ENCODE measurements at places on chromosomes 11 and 22.

- peak; percentile 88 for DNase-seq
Measured at GRCh38 chr11:112321501-112322172, 61.0 kb upstream of the PLET1 start.

DNA sequence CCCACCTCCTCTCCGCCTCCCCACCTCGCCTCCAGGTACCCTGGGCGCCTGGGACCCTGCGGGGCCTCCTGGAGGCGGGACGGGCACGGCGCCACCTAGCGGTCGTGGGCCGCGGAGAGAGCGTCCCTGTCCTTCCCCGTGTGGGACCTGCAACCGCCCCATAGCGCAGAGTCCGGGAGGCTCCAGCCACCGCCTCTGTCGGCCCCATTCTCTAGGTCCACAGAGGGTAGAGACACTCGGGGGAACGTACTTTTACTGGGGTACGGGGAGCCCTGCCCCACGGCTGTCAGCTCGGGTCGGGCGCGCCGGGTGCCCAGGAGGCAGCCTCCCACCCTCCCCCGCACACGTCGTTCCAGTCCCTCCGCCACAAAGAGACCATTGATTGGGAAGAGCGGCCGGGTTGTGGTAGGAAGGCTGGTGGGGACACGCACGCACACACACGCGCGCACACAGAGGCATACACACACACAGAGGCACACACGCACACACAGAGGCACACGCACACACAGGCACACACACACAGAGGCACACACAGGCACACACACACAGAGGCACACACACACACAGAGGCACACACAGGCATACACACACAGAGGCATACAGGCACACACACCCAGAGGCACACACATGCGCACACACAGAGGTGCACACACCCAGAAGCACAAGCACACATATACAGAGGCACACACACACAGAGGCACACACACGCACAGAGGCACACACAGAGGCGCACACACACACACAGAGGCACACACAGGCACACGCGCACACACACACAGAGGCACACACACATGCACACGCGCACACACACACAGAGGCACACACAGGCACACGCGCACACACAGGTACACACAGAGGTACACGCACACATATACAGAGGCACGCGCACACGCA, 12.6 kb upstream of the NECTIN1 start:
- DNase-seq = no peak

- no peak for DNase-seq
Measured at GRCh38 chr22:27283714-27284113, 517.8 kb downstream of the MN1 start.

DNA sequence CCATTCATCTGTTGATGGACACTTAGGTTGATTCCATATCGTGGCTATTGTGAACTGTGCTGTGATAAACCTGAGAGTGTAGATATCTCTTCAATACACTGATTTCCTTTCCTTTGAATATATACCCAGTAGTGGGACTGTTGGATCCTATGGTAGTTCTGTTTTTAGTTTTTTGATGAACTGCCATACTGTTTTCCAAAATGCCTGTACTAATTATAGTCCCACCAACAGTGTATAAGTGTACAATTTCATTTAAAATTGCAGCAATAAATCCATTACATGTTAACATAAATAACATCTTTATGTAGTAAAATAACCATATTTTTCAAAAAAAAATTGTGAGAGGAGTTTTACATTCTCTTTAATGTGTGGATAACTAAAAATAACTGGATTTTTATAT, 65.0 kb upstream of the SYT9 start:
- no peak for DNase-seq

DNA sequence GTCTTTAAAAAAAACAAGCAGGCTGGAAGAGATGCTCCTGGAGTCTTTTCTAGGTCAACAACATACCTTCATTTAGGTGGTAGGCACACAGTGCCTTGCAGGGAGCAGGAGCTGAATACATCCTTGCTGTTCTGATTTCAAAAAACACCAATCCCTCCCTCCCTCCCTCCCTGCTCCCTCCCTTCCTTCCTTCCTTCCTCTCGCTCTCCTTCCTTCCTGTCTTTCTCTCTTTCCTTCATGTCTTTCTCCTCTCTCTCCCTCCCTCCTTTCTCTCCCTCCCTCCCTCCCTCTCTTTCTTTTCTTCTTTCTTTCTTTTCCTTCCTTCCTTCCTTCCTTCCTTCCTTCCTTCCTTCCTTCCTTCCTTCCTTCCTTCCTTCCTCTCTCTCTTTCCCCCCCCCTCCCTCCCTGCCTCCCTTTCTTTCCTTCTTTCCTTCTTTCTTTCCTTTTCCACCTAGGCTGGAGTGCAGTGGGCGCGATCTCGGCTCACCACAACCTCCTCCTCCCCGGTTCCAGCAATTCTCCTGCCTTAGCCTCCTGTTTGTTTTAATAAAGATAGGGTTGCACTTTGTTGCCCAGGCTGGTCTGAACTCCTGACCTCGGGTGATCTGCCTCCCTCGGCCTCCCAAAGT, 245.1 kb downstream of the MIAT start:
- no peak for DNase-seq

DNA sequence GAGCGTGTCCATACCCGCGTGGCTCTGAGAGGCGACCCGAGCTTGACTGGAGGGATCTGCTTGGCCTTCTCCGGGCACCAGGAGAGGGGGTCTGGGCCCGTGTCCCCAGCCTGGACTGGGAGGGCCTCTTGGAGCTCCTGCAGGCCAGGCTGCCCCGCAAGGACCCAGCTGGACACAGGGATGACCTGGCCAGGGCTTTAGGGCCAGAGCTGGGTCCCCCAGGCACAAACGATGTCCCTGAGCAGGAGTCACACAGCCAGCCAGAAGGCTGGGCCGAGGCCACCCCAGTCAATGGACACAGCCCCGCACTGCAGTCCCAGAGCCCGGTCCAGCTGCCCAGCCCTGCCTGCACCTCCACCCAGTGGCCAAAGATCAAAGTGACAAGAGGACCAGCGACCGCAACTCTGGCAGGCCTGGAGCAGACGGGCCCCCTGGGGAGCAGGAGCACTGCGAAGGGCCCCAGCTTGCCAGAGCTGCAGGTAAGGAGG, 38.2 kb downstream of the TRIOBP start:
- DNase-seq = no peak

GRCh38 chr11:88179141-88179540, 3.9 kb upstream of the RAB38 start:
- no peak for DNase-seq

DNA sequence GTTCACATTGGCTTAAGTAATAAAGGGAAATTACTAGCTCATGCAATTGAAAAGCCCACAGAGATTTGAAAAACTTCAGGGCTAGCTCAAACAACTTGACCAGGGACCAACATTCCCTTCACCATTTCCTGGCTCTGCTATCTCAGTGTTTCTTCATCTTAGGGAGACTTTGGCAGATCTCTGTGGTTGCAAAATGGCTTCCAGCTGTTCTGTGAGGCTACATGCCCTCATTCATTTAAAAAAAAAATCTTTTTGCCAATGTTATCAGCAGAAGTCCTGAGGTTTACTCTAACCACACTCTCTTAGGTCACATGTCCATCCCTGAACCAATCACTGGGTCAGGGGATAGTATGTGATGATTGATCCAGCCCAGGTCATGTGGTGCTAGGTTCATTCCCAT, 13.9 kb upstream of the RASSF10 start:
- DNase-seq = no peak

DNA sequence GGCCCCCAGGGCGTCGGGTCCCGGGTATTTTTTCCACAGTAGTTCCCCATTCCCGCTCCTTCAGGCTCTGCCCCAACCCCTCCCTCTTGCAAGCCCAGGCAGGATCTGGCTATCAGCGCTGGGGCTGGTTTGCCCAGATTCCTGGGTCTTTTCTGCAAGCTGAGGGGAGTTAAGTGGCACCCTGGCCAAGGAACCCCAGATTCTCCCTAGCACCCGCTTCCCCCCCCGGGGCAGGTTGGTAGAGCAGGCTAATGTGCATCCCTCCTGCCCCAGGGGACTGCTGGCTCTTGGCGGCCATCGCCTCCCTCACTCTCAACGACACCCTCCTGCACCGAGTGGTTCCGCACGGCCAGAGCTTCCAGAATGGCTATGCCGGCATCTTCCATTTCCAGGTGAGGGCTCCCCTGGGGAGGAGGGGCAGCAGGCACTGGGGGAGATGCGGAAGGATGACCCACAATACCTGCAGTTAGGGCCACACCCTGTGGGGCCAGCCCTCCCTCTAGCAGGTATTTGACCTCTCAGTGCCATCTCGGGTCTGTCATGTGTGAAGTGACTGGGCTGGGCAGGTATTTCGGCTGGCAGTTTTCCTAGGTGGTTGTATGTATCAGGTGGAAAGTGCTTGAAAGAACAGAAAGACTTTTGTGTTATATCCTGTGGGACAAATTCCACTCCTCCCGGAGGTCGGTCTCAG, 1.6 kb downstream of the CAPN1 start:
- DNase-seq = peak; percentile 73

DNA sequence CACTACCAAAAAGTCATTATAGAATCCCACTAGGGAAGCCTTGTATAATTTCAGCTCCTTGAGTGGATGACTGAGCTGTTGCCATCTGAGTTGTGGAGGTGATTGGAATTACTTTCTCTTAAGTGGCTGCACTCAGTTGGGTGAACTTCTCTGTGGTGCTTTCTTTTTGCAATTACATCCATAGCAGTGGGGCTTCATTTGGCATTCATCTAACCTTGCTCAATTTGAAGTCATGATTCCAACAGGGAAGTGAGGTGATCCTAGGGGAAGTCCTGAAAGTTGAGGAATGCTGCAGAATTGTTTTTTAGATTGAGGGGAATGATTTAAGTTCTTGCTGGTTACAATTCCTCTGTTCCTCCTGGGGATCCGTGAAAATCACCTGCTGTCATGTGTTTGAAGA, 39.6 kb downstream of the ARHGAP42 start:
- no peak for DNase-seq

GRCh38 chr11:95239871-95240649, 9.1 kb upstream of the SESN3 start:
- DNase-seq = no peak

- no peak for DNase-seq
Measured at GRCh38 chr11:133896028-133896427, 50.7 kb upstream of the SPATA19 start.

- DNase-seq = peak; percentile 69
Measured at GRCh38 chr11:22539821-22540256, 85.8 kb downstream of the FANCF start.
